ENCODE measurements at places on chromosomes 2 and 18.

GRCh38 chr2:216583147-216583546 lies 50.1 kb upstream of the IGFBP2 start:
- DNase-seq: no peak

- no peak for DNase-seq
Measured at GRCh38 chr2:61044636-61045035, 21.0 kb upstream of the SANBR start.

DNA sequence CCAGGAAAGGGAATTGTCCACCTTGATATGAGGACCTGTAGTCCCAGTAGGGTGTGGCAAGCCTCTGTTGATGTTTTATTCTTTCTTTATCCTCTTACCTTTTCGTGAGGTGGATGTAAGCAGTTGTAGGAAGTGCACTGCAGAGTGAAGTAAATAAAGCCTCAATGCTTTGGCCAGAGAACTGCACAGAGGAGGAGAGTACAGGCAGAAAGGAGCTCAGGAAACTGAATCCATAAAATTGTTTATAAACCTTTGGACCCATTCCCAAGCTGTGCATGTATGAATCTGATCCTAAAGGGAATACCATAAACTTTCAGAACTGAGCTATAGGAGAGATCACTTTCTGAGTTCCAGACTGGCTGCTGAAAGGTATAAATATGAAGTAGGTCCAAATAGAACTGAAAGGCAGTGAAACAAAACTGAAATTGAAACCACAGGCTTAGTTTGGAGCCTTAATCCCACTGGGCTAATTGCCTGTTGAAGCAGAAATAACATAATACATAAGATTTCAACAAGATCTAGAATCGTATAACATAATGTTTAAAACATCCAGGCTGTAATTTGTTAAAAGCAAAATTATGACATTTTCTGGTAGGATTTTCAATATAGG lies 17.9 kb upstream of the SLC9A4 start:
- DNase-seq: no peak

DNA sequence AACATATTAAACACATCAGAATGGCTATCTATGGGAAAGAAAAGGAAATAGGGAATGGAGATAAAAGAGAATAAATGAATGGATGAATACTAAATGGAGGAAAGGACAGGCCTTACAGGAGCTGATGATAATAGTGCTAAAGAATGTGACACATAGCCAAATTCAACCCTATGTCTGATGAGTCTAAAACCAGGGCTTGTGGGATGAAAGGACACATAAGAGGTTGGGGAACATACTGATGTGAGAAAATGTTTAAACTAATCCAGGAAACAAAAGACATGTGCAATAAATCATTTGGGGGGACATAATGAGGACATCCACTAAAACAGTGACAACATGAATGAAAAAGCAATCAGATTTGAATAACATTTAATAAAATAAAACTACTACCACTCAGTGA lies 120.0 kb downstream of the DYM start:
- no peak for DNase-seq

DNA sequence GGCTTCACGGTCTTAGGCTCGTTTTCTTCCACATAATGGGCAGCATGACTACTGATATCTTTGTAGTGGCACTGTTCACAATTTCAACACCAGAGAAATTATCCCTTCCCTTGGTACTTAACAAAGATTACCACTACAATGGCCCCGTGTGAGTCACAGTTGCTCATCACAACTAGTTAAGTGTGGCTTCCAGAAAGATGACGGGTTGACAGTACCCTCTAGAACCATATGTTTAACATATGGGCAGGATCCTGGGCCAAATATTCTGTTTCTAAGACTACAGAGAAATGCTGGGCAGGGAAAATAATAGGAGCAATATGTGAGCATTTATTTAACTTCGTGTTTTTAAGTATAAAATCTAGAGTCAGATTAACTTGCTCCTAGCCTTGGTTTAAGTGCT lies 780.1 kb upstream of the LINC00305 start:
- no peak for DNase-seq

DNA sequence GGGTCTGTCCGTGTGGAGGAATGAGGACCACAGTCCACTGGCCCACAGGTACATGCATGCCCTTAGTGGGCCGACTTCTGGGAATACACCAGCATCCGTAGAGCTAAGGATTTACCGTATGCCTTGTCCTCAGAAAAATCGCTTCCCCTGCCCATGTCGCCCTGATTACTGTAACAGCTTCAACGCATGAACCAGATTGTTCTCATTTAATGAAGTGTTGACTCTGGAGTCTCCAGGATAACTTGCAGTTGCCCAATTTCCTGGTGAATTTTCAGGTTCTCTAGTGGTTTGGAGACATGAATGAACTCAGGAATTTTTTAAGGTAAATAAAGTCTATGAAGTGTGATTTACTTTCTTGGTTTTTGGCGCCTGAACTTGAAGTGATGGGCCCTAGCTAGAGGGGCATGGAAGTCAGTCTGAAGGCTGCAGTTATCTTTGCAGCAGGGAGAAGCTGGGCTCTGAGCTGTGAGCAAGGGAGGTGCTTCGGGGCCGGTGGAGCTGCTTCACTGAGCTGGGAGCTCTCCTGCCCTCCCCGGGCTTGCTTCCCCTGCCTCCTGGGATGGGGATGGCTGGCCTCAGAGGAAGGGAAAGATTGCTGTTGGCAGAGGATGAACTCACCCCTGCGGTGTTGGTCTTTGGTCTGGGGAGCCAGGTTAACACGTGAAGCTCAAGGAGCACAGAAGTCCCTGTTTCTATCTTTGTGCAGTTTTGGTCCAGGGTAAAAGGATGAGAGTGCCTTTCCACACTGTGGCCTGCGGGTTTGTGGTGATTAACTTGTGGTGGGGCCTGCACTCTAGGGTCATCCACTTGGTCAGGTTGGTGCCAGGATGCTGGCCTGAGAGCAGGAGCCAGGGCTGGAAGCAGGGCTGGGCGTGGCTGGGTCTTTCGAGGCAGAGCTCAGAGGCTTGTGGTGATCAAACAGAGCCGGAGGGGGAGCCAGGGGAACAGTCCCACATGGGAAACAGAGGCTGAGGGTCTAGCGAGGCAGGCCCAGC lies 28.1 kb downstream of the TCF7L1 start:
- no peak for DNase-seq

DNA sequence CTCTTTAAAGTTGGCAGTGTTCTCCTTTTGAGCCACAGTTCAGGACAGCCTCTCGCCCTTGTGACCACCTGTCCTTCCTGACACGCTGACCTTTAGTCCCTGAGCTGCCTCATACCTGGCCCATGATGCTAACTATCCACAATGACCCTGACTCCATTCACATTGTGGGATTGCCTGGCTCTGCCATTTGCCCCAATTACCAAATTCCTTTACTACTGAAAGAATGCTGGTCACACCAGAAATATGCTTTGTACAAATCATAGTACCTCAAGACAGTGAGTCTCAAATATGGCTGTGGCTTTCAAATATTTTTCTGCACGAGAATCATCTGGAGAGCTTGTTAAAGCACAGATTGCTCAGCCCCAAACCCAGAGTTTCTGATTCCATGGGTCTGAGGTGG lies 54.2 kb downstream of the LTBP1 start:
- no peak for DNase-seq

DNA sequence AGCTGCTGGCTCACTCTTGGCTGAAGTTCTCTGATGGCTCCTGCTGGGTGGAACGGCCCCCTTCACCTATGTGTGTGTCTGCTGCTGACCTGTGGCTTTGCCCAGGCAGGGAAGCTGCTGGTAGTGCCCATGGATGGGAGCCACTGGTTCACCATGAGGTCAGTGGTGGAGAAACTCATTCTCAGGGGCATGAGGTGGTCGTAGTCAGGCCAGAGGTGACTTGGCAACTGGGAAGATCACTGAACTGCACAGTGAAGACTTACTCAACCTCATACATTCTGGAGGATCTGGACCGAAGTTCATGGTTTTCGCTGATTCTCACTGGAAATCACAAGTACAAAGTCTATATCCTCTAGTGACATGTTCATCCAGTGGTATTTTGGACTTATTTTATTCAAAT lies 13.9 kb upstream of the UGT1A8 start:
- no peak for DNase-seq

GRCh38 chr2:52970642-52971041 lies 797.0 kb upstream of the CHAC2 start:
- no peak for DNase-seq

- no peak for DNase-seq
Measured at GRCh38 chr2:160200921-160201320, 849 bp upstream of the ITGB6 start.

DNA sequence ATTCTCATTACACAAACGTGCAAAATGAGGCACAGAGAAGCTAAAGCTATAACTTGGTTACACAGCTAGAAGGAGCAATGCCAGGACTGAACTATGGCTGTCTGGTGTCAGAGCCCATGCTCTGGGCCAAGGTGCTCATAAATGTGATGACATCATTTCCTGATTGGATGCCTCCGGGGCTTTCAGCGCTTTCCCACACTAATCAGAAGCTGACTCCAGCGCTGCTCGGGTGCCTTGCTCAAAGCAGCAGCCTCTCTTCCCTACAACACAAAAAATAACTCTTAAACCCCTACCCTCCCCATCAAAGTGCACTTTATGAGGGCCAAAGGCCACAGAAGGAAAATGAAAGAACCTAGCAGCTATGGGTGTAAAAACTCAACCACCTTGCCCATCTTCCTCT lies 90.7 kb downstream of the STK39 start:
- no peak for DNase-seq

DNA sequence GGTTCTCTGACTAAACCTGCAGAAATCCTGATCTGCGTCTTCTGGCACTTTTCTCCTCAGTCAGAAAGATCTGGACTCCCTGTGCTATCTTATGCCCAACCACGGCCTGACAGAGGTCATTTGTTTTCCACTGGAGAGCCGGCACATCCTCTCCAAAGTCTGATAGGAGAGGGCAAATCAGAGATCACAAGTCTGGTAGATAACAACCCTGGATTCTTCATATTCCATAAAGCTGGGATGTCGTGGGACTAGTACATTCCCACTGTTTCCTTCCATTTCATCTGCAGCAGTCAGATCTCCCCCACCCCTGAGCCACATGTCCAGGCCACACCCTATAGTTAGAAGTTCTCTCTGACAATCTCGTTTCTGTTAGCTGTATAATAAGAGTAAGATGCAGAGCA lies 157.0 kb downstream of the MGAT5 start:
- no peak for DNase-seq

- no peak for DNase-seq
Measured at GRCh38 chr2:160701822-160702221, 208.2 kb upstream of the RBMS1 start.

DNA sequence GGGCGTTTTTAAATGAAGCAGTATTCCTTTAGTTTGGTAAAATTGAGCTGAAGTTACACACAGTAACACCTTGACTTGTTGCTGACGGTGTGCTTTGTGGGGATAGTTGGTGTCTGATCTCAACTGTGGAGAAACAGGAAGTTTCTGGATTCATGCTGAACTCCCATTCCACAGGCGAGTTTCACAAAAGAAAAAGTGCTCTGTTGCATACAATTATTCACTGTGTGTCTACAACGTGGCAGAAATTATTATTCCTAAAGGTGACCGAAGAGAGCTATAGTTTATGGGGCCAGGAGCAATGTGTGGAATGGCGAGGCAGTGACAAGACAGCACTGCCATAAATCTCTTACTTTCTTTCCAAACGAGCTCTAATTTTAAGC lies 463 bp upstream of the CABYR start:
- DNase-seq: no peak

DNA sequence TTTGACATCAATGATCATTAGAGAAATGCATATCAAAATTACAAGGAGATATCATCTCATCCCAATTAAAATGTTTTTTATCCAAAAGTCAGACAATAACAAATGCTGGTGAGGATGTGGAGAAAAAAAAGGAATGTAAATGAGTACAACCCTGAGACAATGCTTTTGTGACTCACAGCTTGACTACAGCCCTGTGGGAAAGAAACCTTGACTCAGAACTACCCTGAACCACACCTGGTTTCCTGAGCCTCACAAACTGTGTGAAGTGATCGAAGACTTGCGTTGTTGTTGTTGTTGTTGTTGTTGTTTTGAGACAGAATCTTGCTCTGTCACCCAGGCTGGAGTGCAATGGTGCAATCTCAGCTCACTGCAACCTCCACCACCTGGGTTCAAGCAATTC lies 266.6 kb upstream of the MYT1L start:
- DNase-seq: no peak

DNA sequence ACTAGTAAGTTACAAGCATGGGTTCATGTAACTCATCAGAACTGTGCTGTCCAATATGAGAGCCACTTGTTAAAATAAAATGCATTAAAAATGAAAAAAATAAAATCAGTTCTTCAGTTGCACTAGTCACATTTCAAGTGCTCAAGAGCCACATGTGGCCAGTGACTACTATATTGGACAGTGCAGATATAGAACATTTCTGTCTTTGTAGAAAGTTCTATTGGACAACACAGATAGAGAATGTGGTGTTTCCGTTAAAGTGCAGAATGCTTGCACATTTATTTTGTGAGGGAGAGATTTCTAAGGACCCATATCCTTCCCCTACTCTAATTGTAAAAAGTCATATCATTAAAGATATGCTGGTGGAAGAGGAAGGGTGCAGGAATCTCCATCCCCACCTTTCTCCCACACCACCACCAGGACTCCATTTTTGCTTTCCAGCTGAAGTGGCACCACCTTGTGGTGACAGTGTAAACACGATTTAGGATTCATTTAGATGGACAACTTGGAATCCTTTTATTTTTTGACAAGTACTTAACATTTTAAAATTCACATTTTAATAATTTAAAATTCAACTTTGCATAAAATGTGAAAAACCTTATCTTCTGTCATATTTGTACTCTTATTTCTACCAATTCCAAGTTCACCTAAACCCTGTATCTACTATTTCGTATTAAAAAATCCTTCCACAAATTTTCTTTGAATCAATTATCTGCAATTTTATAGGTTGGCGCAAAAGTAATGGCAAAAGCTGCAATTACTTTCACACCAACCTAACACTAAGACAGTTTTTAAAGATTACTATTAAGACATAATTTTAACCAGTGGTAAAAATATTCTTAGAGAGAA lies 9.4 kb upstream of the CD302 start:
- no peak for DNase-seq

- no peak for DNase-seq
Measured at GRCh38 chr18:62328586-62329525, 3.7 kb downstream of the TNFRSF11A start.

- peak; percentile 74 for DNase-seq
Measured at GRCh38 chr18:57230861-57231585, 84.1 kb downstream of the BOD1L2 start.
